ENCODE measurements at places on chromosomes 5 and 9.

DNA sequence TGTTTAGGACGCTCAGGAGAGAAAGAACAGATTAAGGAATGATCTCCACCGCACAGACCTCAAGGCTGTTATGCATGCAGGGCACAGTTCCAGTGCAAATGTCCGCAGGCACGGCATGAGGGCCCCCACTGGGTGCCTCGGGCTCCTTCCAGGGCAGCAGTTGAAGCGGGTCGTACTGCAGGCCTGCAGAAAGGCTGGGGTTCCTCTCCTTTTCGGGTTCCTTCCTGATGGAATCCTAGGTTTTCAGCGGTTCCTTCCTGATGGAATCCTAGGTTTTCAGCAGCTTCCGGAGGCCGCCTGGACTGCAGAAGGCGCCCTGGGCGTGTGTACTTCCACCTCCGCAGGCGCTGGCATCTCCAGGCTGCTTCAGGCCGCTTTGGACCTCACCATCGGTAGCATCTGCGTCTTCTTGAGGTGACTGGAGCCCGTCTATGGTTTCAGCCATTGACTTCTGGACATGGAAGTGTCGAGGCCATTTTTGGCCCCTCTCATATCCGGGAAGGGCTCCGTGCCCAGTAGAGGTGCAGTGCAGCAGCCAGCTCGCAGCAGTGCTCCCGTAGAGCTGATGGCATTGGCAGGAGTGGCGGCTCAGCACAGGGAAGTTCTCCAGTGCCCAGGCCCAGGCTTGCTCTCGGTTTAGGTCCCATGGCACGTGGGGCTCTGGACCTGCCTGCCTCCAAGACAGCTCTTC is 5.6 kb upstream of the MGAT4B start:
- DNase-seq: no peak

GRCh38 chr5:54249210-54250028 is 61.0 kb downstream of the ARL15 start:
- DNase-seq: peak; percentile 49

- no peak for DNase-seq
Observed at GRCh38 chr9:74973714-74974113, 21.0 kb upstream of the C9orf40 start.

DNA sequence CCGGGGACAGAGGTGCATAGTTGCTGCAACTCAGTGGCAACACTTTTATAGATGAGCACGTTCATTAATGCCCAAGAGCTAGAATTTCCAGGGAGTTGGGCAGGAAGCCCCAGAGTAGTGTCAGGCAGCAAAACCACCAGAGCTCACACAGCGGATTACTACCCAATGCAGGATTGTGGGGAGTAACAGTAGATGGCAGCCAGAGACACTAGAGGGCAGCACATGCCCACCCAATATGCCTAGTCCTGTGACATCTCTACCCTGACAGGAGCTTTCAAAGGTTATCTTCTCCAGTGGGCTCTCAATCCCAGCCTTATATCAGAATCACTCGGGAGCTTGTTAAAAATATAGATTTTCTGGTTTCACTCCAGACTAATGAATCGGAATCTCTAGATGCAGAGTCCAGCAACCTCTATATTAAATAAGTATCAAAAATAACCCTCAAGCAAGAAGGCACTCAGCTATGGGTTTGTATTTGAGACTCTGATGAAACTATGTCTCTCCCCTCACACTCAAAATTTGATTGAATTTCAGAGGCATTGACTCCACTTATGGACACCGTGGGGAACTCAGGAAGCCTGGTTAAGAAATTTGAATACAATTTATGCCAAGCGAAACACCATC is 58.4 kb upstream of the PHF24 start:
- DNase-seq: peak; percentile 76

DNA sequence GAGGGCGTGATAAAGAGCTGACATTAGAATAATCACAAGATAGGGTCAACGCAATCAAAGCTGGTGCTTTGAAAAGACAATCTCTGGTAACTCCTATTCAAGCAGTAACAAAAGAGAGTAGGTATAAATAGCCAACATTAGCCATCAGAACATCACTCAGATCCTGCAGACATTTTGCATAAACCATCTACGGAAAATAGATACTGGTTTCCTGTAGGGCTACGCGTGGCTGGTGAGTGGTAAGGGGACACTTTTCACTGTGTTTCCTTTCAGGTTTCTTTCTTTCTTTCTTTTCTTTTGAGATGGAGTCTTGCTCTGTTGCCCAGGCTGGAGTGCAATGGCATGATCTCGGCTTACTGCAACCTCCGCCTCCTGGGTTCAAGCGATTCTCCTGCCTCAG is 22.3 kb downstream of the TTF1 start:
- no peak for DNase-seq

- no peak for DNase-seq
Observed at GRCh38 chr5:170220191-170220590, 12.6 kb upstream of the C5orf58 start.

- DNase-seq: no peak
Observed at GRCh38 chr9:35568196-35568595, 36.9 kb upstream of the TESK1 start.

DNA sequence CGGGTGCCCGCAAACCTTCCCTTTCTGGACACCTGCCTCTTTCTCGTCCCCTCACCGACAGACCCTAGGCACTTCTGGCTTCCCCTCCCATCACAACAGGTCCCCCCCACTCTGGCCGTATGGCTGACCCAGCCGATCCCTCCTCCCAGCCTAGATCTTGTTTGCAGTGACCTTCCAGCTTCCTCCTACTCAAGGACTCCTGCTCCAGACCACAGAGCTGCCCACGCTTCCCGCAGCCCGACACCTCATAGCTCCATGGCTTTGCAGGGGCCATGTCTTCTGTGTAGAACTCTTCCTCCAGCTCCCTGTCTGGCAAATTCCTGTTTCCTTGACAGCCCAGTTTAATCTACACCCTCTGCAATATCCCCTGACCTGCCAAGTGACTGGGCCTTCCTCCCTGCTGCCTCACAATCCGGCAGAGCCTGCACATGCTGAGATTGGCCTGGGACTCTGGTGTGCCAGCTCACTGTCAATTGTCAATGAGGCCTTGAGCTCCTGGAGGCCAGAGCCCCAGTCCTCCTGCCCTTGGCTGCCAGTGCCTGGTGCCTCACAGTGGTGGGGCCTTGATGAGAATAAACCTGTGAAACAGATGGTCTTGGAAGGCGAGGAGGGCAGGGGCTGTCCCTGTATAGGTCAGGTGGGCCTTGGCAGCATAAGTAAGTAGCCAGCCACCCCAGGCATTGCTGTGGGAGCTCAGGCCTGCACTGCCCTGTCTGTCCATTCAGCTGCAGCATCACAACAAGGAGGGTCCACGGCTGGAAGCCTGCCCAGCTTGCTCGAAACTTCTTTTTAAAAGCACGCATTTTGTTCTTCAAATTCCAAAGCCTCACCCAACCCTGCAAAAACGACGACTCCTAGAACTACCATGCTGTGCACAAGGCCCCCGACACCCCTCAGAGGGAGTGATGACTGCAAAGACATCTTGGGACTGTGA is 50.5 kb downstream of the GADD45G start:
- DNase-seq: no peak

DNA sequence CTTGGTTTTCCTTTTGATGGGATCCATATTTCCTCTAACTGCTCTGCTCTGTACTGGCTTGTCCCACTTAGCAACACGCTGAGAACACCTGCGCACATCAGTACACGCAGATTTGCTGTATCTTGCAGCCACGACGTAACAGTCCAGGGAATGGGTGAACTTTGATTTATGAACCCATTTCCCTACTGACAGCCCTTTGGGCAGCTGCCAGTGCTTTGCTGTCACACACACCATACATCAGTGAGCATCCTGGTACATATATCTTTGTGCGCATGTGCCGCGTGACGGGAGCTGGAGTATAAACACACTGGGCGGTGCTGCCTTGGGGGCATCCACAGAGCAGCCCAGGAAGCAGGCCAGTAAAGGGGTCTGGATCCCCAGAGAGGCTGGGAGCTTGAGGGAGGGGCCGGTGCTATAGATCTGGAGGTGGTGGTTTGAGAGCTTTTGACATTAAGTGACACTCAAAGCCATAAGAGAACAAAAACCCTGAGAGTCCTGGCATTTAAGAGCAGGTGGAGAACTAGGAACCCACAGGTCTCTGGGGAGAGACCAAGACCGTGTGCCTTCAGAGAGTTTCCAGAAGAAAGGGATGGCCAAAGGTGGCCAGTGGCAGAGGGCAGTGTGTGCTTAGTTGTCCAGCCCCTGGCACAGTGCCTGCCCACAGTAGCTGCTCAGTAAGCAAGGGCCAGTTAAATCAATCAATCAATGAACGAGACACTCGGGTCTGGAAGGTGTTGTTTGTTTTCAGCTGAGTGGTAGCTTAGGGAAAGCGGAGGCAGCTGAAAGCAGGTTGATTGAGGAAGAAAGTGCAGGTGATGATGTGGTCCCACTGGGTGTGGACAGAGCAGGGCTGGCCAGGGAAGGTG is 53.7 kb downstream of the LMX1B start:
- DNase-seq: no peak

GRCh38 chr9:113863345-113863744 is 12.8 kb upstream of the ZNF618 start:
- DNase-seq: no peak

Data from EL (cell line).